ENCODE measurements at places on chromosomes 1 and 21.

GRCh38 chr1:207052911-207053769, at the start of gene PFKFB2:
Gene PFKFB2, plus strand, starts transcription at chr1:207053275. Its CDS starts 1,443 bp downstream, at chr1:207054718.
- DNase-seq, result peak; percentile 97

- DNase-seq, result no peak
These were observed 389.0 kb upstream of the USP24 start for GRCh38 chr1:55604179-55604578.

- DNase-seq, result no peak
These were observed 40.9 kb upstream of the RGS1 start for GRCh38 chr1:192534666-192535065.

DNA sequence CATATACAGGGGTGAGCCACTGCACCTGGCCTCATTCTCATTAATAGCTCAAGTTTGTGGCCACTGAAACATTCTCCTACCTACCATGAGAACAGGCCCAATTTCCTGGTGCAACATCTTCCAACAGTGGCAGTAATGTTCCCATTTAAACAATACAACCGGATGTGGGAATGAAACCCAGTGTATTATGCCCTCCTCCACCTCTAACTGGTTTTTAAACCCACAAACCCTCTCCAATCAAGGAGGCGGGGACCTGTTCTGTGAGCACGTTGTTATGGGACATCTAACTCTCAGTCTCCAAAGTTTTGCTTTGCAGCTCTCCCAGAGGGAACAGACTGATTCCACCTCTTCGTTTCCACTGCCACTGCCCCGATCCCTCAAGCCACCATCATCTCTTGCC, 2.6 kb downstream of the CTNNBIP1 start:
- no peak for DNase-seq

- no peak for DNase-seq
These were observed 16.9 kb downstream of the PSMB4 start for GRCh38 chr1:151416231-151416630.

- DNase-seq, result no peak
These were observed 46.3 kb downstream of the AIDA start for GRCh38 chr1:222665964-222666363.

DNA sequence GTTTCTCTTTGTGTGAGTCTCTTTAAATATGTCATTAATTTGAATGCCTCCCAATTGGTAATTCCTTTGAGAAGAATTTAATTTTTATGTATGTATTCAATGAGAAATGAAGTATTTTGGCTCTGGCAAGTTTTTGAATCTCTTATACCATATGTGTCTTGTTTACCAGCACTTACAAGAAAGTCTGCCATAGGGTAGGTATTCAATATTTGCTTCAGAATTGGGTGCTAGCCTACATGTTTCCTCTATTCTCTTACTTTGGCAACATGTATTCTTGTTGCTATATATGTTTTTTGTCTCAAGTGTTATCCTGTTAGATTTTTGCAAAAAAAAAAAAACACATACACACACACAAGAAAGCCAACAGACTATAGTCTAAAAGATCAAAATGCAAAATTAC, 350.5 kb upstream of the PRMT6 start:
- no peak for DNase-seq

- DNase-seq, result no peak
These were observed 130.0 kb upstream of the ZNHIT6 start for GRCh38 chr1:85838238-85838637.

GRCh38 chr1:182268669-182269068, 122.9 kb downstream of the GLUL start:
- no peak for DNase-seq

DNA sequence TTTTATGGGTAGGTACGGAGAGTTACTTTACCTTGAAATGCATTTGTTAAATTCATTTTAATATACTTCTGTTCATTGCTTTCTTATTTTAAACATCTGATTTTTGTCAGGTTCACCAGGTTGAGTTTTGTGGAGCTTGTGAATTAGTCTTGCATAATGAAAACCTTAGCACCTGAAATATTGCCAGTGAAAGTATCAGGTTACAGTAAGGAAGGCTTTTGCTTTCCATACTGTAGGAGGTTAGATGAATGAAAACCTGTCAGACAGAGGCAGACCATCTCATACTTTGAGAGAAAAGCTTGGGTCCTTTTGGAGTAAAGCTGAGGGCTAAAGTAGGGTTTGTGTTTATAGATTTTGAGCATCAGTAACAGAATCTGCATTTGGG, 34.7 kb downstream of the THRAP3 start:
- DNase-seq, result no peak
